ENCODE measurements at places on chromosomes 6 and 20.

DNA sequence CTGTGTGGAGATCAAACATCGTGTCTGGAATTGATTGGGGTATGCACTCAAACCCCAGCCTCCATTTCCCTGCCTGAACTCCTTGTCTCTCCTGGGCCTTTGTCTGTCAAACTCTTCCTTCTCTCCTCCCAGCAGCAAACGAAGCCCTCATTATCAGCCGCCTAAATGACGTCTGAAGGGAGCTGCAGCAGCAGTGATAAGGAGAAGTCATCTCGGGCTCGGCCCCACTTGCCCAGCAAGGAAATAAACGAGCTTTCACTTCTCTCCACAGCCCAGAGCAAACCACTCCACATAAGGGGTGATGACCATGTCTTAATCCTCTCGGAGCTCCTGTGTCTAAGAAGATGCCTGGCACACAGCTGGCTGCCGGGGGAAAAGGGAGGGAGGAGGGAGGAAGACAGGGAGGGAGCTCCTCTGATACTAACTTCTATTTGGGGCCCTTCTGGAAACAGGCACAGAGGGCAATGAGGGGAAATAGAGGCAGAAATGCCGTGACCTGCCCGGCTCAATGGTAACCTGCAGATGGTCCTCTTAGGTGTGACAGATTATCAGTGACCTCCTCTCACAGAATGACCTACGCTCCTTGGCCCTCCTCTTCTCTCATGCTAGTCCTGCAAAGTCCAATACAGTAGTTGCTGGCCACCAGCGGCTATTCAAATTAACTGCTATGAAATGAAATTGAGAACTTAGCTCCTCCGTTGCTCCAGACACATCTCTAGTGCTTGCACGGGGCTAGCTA lies 100.4 kb downstream of the PXDC1 start:
- DNase-seq: no peak

- no peak for DNase-seq
Measured at GRCh38 chr20:3922223-3922982, 33.2 kb downstream of the PANK2 start.

GRCh38 chr6:169174516-169175359 lies 78.9 kb downstream of the THBS2 start:
- DNase-seq: no peak

- DNase-seq: peak; percentile 86
Measured at GRCh38 chr6:53496797-53497375, 48.0 kb downstream of the GCLC start.

GRCh38 chr6:43180985-43181384 lies 1.0 kb upstream of the CUL9 start:
- DNase-seq: no peak
